GM23338 (cell line): ENCODE measurements at places on chromosomes 3 and 15. TPM values are rescaled to one million over a fixed set of nuclear protein-coding genes. Genes with fewer than 3 reads are reported as not detected.

The NANOGP8 gene
- polyA plus RNA-seq = 8.5 and 9.2 TPM in 2 replicates

GRCh38 chr15:73684581-73685455, 635 bp downstream of the CD276 start:
- peak; percentile 71 for DNase-seq

- DNase-seq = no peak
Measured at GRCh38 chr15:62612771-62613170, 429.8 kb upstream of the TPM1 start.

GRCh38 chr3:167839460-167840134, 104.1 kb downstream of the SERPINI1 start:
- no peak for DNase-seq

DNA sequence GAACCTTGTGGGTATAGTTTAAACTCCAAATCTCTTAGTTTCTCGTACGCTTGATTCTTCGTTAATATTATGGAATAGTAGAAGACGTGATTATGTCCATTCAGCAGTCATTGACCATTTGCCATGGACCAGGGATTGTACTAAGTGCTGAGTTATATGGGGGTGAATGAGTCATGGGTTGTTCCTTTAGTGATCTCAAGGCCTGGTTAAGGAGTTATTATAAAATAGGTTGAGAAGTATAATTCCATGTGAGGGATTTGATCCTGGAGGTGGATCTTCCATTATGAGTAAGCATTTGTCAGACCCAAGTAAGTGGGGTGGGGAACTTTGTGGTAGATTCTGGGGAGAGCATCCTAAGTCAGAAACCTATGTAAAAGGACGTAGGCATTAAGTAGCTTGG, 15.4 kb downstream of the NR2C2 start:
- DNase-seq = no peak

- no peak for DNase-seq
Measured at GRCh38 chr3:159904911-159905310, 83.7 kb upstream of the IL12A start.
